ENCODE measurements at places on chromosomes 4 and X.
A peak's percentile ranks its signal among the peaks of the same experiment; 100 is the strongest.

DNA sequence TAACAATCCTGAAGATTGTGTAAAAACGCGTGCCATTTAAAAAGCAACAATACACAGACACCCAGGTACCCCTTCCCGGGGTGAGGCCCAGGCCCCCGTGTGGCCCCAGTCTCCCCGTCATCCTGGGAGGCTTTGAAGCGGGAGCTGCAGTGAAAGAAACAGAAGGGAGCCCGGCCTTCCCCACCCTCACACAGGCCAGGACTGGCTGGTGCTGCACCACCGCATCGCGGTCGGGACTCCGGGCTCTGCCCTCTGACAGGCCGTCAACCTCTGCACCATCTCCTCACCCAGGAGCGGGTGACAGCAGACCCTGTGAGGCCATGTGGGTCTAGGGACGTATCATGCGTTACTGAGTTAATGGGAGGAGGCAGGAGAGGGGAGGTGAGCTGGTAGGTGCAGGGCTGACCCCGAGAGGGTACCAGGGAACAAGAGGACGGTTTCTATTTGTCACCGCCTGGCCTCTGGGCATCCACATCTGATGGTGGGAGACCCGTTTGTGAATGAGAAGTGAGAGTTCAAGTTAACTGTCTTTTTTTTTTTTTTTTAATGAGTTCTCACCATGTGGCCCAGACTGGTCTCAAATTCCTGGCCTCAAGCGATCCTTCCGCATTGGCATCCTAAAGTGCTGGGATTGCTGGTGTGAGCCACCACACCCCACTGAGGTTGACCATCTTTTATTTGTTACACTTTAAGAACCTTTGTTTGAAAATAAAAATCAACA, 27.3 kb downstream of the PIGG start:
- no peak for DNase-seq

GRCh38 chr4:168630445-168631187, 133.8 kb downstream of the PALLD start:
- DNase-seq = no peak

- no peak for DNase-seq
Measured at GRCh38 chr4:171710743-171711142, 102.5 kb upstream of the GALNTL6 start.

DNA sequence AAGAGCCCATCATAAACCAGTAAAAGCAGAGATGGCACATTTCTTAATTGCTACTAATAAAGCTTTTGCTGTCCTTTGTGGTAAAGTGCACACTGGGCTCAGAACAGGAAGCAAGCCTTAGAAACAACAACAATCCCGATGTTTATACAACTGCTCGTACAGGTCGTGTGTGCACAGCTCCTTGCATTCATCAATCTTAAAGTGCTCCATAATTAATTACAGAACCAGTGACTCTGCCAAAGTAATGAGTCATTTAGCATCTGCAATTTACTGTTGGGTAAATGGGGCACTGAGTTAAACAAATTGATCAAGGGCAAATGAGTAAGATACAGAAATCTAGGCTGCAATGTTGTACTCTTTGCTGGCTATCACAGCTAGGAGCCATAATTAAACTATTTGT, 61.3 kb upstream of the TXK start:
- no peak for DNase-seq

DNA sequence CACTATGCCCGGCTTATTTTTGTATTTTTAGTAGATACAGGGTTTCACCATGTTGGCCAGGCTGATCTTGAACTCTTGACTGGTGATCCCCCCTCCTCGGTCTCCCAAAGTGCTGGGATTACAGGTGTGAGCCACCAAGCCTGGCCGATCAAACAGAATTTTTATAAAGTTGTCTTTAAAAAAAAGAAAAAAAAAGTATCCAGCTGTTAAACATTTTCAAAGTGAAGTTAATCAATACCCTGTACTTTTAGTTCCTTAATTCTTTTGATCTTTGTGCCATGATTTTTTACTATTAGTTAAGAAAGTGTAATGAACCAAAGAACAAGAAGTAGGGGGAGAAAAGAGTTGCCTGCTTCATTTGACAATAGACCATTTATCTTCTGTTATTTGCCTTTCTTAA, 24.3 kb downstream of the SMAD1 start:
- DNase-seq = no peak

GRCh38 chrX:323721-324628, 5.4 kb upstream of the GTPBP6 start:
- DNase-seq = peak; percentile 57

GRCh38 chrX:153908219-153908860, 3.9 kb downstream of the AVPR2 start:
- DNase-seq = no peak
